Foreskin keratinocyte (primary cell): ENCODE measurements at places on chromosomes 3 and 15. TPM values are rescaled to one million over a fixed set of nuclear protein-coding genes. Genes with fewer than 3 reads are reported as not detected.

The LRRC2 gene
- 0.68 and 1.4 TPM in 2 replicates for total RNA-seq

GRCh38 chr15:89177633-89178306, 43.6 kb downstream of the RLBP1 start:
- DNase-seq = no peak

DNA sequence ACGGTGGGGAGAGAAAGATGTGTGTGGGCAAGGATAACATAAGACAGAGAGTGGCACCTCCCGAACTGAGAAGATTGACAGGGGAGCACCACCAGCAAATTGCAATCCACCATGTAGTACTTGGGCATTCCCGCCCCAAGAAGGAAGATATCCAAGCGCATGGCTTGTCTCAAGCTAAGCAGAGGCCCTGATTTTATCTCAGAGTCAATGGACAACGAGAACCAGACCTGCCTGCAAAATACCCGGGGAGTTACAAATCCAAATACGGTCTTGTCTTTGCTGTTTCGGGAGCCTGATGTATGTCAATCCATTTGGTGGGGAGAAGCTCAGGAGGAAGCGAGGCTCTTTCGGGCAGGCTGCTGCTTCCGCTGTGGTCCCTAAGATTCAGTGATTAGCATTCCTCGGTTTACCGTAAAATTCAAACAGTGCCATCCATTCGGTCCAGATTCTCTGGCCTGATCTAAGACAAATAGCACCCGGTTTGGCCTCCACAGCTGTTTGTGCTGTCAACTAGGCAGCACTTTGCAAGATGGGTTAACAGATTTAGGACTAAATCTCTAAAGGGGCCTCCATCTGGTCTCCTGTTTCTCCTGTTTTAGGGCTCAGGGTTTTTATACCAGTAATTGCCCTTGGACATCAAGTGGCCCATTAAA, 97.7 kb upstream of the WNT5A start:
- no peak for DNase-seq

GRCh38 chr3:94423578-94423977, 360.7 kb downstream of the NSUN3 start:
- no peak for DNase-seq

DNA sequence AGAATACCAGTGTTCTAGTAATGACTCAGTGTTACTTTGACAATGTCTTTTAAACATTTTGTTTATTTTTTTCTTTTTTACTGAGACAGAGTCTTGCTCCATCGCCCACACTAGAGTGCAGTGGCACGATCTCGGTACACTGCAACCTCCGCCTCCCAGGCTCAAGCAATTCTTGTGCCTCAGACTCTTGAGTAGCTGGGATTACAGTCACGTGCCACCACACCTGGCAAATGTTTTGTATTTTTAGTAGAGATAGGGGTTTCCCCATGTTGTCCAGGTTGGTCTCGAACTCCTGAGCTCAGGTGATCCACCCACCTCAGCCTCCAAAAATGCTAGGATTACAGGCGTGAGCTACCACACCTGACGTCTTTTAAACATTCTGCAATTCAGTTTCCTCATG, 15.7 kb downstream of the AQR start:
- no peak for DNase-seq

The NAALADL2 gene
- total RNA-seq = 0.28 and 0.68 TPM in 2 replicates

The CLDN18 gene
- total RNA-seq = not detected in 2 replicates

The CCNB2 gene
- 62.5 and 73.1 TPM in 2 replicates for total RNA-seq
